T-helper 2 cell treated with Interferon-gamma antibody and Interleukin-4, amounts not matched to agents 5 μg/mL and 100 μg/mL, for 36 hours (primary cell): ENCODE measurements at places on chromosomes 2 and 18.

DNA sequence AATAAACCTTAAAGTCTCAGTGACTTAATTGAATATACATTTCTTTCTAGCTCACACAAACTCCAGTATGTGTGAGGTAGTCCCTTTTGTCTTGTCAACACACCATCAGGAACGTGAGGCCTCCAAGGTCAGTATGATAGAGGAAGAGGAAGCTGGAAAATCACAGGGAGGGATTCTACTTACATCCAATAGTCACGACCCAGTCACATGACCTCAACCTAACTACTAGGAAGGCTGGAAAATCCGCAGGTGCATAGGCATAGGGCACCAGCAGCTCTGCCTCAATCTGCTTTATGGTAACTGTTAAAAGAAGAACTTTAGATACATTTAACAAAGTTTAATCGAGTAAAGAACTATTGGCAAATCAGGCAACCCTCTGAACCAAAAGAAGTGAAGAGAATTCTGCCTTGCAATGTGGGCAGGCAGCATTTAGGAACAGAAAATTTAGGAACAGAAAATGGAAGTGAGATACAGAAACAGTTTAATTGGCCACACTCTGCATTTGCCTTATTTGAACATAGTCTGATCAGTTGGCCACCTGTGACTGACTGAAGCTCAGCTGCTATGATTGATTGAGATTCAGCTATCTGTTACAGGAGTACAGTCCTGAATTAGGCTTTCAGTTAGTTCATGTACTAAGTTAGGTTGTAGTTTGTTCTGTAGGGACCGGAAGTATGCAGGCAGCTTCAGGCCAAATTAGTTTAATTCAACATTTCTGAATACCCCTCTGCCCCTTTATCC, 165.0 kb upstream of the PARD3B start:
- DNase-seq: no peak

- DNase-seq: no peak
Measured at GRCh38 chr2:57444752-57445430, 601.7 kb upstream of the VRK2 start.

- no peak for DNase-seq
Measured at GRCh38 chr2:29063056-29063455, 11.3 kb downstream of the PCARE start.

DNA sequence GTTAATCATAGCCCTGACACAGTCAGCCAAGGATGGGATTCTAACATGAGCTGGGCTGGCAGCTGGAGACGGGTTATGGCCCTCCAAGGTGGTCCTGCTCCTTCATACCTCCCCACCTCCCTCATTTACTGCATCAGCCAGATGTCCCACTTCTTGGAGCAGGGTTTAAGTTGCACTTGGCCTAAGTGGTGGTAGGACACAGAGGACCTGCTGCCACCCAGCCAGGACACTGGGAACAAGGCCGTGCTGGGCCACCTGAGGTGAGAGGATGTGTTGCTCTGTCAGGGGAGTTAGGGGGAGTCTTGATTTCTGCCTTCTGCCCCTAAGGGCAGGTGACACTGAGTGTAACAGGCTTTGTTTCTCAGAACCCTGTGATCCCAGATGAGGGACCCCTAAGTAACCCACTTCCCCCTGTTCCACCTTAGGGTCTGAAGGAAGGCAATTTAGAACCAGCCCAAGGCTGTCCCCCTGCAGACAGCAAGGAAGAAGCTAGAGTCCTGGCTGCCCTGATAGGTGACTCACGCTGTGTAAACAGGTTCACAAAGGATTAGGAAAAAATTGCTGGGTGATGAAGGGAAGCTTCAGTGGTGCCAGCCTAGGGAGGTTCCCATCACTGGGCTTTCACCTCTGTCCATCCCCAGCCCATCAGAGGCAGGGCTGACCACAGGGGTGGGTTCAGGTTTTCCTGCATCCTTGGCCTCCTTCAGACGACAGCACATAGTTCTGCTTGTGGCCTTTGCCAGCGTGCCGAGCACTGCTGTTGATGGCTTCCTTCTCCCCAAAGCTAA, 114.3 kb upstream of the MCFD2 start:
- no peak for DNase-seq
